ENCODE measurements at places on chromosomes 7 and 10. TPM values are rescaled to one million over a fixed set of nuclear protein-coding genes. Genes with fewer than 3 reads are reported as not detected.

DNA sequence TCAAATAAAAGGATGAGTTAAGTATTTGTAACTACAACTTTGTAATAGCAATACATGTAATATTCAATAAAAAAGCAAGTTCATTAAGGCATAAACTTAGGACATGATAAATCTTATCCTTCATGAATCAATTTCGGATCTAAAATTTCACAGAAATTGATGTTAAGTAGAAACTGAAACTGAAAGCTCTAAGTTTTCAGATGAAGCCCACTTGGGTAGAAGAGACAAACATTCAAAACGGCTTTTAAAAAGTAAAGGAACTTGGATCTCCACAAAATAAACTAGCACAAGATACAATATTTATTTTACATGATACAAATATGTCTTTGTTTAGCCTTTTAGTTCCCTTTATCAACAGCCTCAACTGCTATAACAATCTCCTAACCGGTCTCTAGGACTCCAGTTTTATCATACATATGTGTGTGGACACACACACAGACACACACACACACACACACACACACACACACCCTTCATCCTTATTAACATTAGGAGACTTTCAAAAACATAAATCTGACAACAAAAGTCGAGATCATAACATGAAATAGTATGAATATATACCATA is 83.7 kb downstream of the USP6NL start:
- DNase-seq, result no peak

DNA sequence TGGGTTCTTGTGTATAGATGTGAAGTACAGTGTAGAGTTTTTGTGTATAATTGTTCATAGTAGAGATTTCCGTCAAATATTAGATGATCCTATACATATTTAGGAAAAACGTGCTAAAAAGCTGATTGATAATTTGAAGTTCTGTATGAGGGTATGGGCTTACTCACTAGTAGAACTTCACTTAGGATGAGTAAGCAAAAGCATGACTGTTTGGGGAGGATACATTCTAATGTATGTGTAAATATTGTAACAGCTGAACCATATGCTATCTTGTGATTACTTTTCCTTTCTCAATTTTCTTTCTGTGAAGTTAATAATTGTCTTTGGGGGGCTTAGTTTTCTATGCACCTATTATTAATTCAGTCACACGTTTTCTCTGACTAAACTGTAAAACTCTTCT is 53.2 kb upstream of the PDK4 start:
- DNase-seq, result no peak

- no peak for DNase-seq
These were observed 615.6 kb downstream of the KCNMA1 start for GRCh38 chr10:77021966-77022490.

Gene LRIT1
- 0.11 TPM for total RNA-seq

DNA sequence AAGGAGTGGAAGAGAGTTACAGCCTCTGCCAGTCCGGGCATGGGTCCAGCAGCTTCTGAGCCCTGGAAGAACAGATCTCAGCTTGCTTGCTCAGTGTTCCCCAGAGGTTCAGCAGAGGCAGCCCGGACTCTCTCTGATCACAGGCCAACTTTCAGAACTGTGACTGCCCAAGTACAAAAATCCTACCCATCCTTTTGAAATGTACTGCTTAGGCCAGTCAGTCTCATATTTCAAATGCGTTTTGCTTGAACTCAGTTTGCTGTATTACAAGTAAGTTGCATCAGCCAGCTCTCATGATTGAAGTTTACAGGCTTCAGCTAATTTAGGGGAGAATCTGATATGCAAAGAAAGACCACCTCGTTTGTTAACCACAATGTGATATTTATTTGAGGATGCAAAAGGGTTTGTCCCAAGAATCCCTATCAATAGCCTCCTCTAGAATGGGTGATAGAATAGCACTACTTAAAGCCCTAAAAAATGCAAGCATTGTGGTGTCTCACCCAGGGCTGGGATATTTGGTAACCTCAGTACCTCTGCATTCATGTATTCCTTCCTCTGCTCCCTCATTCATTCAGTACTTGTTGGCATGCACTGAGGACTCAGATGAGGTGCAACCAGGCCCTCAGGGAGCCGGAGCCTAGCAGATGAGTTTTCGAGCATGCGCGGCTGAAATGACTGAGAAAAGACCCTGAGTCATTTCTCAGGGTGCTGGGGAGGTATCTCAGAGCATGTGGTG is 7.0 kb downstream of the AIMP2 start:
- DNase-seq, result no peak

Gene AOAH
- 0.59 TPM for total RNA-seq

DNA sequence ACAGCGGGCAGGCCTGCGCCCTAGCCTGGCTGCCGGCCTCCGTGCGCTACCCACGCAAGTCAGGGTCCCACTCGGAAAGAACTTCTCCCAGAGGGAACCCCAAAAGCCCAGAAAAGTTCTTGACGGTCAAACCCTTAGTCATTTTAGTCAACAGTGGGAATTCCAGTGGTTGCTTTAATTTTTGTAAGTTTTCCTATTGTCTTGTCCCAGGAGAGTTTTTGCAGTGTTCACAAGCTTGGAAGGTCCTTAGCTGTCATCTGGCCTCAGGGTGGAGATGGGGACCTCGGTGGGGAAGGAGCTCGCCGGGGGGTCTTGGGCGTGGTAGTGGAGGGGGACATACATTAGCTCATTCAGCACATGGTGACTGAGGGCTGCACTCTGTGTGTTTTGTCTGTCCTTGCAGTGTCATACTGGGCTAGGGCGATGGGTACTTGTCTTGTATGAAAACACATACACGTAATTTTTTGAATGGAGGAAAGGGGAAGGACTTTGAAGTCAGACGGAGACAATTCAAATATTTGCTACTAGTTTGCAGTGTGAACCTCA is 736 bp downstream of the MINDY4 start:
- peak; percentile 53 for DNase-seq

DNA sequence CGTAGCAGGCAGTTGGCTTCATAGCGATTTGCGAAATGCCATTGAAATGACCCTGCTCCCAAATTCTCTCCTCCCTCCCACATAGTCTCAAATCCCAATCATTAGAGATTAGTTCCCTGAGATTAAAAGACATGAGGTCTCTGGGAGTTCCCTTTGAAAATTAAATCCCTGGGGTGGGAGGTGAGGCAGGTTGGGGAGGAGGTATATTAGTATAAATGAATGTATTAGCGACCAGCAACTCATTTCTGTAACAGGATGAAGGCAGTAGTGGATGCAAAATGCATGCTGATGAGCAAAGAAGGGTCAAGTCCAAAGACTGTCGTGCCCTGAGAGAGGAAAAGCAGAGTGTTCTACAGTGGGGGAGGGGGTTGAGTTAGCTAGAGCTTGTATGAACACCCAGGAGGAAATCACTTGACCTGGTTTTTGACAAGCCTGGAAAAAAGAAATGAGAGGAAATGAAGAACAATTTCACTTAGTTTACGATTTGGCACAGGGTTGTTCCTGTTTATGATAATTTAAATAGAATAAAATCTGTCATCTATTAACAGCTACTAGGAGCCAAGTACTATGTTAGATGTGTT is 79.6 kb upstream of the MTPN start:
- no peak for DNase-seq

DNA sequence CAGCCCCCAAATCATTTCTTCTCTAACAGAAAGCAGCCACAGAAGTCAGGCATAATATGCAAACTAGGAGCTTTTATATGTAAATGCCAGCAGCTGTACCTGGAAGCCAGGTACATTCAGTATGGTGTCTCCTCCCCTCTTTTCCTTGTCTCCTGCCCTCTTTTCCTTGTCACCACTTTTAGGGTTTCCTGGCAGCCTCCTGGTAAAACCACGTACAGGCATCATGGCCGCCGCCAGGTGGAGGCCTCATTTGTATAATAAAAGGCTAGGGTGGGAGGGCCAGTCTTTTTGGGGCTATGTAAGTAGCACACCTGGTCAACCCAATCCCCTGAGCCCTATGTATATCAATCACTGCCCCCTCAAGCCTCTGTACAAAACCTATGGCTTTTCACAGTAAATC is 28.7 kb downstream of the PDZD8 start:
- DNase-seq, result peak; percentile 91

Gene AQP1
- total RNA-seq, result 0.91 TPM

- DNase-seq, result no peak
These were observed 35.2 kb downstream of the POR start for GRCh38 chr7:75950111-75950681.

- no peak for DNase-seq
These were observed 19.0 kb upstream of the ITGB8 start for GRCh38 chr7:20311743-20312042.

Data from endodermal cell (in vitro differentiated cells).